ENCODE measurements at places on chromosomes 13 and 19. TPM values are rescaled to one million over a fixed set of nuclear protein-coding genes. Genes with fewer than 3 reads are reported as not detected.

- no peak for DNase-seq
- no peaks in the 10 kb centered on the region for H3K27me3 ChIP-seq
- peak overlapping the region; percentile 32 for H3K4me3 ChIP-seq
- peaks cover 15% of the 10 kb centered on the region for H3K36me3 ChIP-seq
- no peak overlapping the region for H3K27ac ChIP-seq
These were observed 88.3 kb downstream of the DOCK9 start for GRCh38 chr13:98889419-98890085.

Gene USP12
- total RNA-seq = 57.3 TPM

DNA sequence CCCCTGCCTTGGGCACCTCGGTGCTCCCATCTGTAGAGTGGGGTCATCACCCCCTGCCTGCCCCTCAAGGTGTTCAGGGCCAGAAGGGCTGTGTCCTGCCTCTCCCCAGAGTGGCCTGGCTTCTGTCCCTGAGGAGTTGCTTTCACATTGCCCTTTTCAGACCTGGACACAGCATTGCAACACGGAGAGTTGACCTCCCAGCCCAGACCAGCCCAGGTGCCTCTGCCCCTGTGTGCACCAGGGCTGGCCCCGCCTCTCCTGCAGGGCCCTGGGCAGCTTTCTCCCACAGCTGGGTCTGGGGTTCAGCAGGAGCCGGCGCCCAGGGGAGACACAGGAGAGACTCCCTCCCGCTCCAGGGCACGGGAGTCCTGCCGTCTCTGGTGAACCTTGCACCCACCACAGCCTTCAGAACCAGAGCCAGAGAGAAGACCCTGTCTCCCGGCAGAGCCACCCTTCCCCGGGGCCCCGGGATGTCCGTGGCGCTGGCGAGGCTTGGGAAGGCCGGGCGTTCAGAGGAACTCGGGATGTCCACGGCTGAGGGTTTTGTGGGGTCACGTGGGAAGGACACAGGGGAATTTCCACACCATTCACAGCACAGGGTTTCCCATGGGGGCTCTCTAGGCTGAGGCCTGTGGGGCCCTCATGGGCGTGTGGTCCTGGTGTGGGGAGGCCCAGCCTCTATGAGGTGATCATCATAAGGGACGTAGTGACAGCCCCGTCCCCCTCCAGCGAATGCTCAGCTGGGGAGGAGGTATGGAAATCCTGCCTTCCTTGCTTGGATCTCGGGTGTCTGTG, 23.2 kb downstream of the C13orf46 start:
- H3K4me1 ChIP-seq = peaks cover 6% of the 10 kb centered on the region
- peaks cover 4% of the 10 kb centered on the region for H3K36me3 ChIP-seq
- H3K4me3 ChIP-seq = no peak overlapping the region
- no peaks in the 10 kb centered on the region for H3K27me3 ChIP-seq

- H3K27ac ChIP-seq = no peak overlapping the region
- H3K4me3 ChIP-seq = peak overlapping the region; percentile 51
- peaks cover 29% of the 10 kb centered on the region for H3K4me1 ChIP-seq
- H3K36me3 ChIP-seq = no peaks in the 10 kb centered on the region
- H3K27me3 ChIP-seq = no peaks in the 10 kb centered on the region
These were observed 58.3 kb upstream of the MEDAG start for GRCh38 chr13:30847650-30848307.

Gene RFPL4AL1
- total RNA-seq = not detected

Gene NRTN
- total RNA-seq = 2.7 TPM

DNA sequence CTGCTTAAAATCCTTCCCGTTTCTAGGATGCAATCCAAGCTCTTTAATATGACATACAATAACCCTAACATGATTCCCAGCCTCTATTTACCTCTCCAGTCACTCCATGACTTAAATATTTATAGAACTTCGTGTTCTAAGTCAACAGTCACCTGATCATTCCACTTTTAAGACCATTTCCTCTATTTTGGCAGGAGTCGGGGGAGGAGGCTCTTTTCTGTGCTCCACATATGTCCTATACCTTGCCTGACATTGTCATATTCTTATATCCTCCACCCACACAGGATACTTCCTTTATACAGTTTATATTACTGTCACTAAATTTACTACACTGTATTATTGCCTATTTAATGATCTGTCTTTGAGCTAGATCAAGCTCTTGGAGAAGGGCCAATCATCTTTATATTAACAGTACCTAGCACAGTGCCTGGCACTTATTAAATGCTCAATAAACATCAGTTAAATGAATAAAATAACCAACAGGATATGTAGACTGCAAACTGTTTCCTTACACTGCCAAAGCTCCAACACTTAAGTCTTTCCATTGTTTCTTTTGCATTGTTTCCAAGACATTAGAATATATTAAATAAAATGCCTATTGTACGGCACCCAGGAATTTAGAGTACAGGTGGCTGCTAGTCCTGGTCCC, 2.7 kb downstream of the ARGLU1 start:
- H3K36me3 ChIP-seq = peaks cover 8% of the 10 kb centered on the region
- no peak for DNase-seq
- H3K27ac ChIP-seq = peak overlapping the region; percentile 79
- H3K27me3 ChIP-seq = no peaks in the 10 kb centered on the region

GRCh38 chr19:48169578-48169938, 586 bp downstream of the LIG1 start:
- H3K4me3 ChIP-seq = peak overlapping the region; percentile 86
- peak overlapping the region; percentile 94 for H3K27ac ChIP-seq
- peak; percentile 87 for DNase-seq
- H3K27me3 ChIP-seq = no peaks in the 10 kb centered on the region
- H3K4me1 ChIP-seq = peaks cover 40% of the 10 kb centered on the region

DNA sequence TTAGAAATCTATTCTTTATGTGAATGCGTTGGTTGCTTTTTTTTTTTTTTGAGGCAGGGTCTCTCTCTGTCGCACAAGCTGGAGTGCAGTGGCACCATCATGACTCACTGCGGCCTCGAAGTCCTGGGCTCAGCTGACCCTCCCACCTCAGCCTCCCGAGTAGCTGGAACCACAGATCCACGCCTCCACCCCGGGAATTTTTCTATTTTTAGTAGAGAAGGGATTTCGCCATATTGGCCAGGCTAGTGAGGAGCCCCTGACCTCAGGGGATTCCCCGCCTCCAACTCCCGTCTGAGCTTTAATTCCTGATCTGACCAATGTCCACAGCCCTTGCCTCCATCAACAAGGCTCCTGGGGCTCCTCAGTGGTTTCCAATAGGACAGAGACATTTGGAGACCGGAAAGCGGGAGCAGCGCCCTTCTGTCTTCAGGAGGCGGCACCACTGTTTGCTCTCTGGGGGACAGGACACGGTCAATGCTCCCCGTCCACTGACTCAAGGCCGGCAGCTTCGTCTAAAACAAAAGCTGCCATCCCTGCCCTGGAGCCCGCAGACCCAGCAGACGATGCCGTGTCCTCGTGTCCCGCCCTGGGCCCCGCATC, 503 bp downstream of the TUBA3C start:
- no peak overlapping the region for H3K27ac ChIP-seq
- H3K36me3 ChIP-seq = peaks cover 2% of the 10 kb centered on the region
- H3K27me3 ChIP-seq = no peaks in the 10 kb centered on the region
- no peak for DNase-seq

DNA sequence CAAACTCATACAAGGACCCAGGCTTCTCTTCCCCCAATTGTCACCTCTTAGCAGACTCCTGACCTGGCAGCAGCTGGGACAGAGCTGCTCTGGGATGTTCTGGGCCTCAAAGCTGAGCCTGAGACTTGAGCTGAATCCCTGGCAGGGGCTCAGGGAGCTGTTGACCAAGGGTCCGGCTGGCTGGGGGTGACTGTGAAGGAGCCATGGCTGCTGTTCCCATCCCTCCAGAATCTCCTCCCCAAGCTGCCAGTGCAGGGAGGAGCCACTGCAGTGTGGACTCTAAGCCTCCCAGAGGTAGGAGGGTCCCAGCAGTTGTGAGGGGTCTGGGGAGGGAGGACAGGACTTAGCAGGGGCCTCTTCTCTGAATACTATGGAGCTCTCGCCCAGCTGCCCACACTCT, 2.2 kb downstream of the SIGLEC6 start:
- H3K27ac ChIP-seq = no peak overlapping the region
- H3K36me3 ChIP-seq = no peaks in the 10 kb centered on the region
- DNase-seq = no peak
- peaks cover 56% of the 10 kb centered on the region for H3K27me3 ChIP-seq
